ENCODE measurements at places on chromosomes 11 and 22.

DNA sequence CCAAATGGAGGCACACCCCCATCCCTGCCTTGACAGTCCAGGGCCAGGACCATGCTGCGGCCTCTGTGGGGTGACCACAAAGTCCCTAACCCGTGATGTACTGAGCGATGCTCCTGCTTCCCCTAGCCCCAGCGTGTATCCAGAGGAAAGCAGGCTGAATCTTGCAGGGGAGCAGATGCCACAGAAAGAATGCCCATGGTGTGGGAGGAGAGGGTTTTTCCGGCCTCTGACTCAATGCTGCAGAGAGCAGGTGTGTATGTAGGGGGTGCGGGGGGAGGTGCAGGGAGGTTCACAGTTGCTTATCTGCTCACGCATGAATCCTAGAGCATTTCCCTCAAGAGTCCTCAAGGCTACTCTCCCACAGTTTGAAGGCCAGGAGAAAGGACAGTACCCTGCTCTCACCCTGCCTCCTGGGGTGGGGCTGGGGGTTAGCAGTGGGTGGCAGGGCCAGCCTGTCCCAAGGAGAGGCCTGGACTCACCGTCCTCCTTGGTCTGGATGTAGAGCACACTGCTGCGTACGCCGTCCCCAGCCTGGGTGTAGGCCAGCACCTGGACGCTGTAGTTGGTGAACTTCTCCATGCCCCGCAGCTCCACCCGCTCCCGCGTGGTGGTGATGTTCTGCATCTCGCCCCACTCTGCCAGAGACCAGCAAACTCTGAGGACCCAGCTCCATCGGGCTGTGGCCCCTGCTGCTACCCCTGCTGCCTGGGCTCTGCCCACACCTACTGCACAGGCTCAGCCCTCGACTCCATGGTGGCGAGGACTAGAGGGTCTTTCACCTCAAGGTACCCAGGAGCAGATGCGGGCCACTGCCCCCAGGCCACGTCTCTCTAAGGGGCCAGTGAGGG is 130.8 kb downstream of the CEP164 start:
- DNase-seq: no peak

- DNase-seq: no peak
Observed at GRCh38 chr11:108137212-108137611, 15.8 kb downstream of the ACAT1 start.

- no peak for DNase-seq
Observed at GRCh38 chr11:121037016-121037415, 13.1 kb downstream of the TBCEL start.

- DNase-seq: no peak
Observed at GRCh38 chr11:29527391-29527936, 489.4 kb downstream of the KCNA4 start.

GRCh38 chr22:30436196-30436595 is 10.6 kb downstream of the MTFP1 start:
- no peak for DNase-seq

- DNase-seq: peak; percentile 35
Observed at GRCh38 chr11:64765291-64765850, 5.6 kb upstream of the PYGM start.

DNA sequence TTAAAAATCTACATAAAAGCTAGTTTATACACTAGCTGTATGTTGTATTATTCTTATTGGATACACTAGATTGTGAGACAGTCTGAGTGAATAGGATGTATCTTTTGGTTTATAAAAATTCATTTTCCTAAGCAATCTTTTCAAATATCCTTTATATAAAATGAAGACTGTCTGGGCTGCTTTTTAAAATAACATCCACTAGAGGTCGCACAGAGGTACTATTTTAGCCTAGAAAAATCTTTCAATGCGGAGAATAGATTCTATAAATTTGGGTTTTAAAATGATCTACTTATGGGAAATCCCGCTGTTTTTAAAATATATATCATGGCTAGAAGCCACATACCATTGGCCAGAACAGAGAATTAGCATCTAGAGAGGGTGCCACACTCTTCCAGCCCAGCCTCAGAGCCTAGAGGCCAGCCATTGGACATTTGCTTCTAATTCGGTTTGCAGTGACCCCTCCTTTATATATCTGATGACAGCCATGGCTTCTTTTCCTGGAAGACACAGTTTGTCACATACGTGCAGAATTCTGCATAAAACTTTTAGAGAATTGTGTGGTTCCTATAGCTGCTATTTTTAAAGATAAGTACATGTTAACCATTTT is 7.3 kb downstream of the C11orf97 start:
- DNase-seq: no peak

- peak; percentile 86 for DNase-seq
Observed at GRCh38 chr22:37079668-37080171, 28.2 kb downstream of the KCTD17 start.

GRCh38 chr11:70778883-70779282 is 380.6 kb downstream of the CTTN start:
- DNase-seq: no peak

DNA sequence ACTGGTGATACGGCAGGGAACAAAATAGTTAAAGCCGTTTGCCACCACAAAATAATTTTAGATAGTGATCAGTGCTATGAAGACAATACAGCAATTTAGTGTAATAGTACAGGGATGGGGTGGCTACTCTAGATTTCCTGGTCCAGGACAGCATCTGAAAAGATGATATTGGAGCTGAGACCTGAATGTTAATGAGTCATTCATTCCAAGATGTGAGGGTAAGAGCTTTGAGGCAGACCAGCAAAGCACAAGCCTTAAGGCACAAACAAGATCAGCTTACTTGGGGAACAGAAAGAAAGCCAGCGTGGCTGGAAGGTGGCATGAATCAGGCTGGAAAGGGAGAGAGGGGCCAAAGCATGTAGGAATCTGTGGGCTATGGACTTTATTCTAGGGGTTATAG is 132.3 kb downstream of the TRIM44 start:
- DNase-seq: no peak

DNA sequence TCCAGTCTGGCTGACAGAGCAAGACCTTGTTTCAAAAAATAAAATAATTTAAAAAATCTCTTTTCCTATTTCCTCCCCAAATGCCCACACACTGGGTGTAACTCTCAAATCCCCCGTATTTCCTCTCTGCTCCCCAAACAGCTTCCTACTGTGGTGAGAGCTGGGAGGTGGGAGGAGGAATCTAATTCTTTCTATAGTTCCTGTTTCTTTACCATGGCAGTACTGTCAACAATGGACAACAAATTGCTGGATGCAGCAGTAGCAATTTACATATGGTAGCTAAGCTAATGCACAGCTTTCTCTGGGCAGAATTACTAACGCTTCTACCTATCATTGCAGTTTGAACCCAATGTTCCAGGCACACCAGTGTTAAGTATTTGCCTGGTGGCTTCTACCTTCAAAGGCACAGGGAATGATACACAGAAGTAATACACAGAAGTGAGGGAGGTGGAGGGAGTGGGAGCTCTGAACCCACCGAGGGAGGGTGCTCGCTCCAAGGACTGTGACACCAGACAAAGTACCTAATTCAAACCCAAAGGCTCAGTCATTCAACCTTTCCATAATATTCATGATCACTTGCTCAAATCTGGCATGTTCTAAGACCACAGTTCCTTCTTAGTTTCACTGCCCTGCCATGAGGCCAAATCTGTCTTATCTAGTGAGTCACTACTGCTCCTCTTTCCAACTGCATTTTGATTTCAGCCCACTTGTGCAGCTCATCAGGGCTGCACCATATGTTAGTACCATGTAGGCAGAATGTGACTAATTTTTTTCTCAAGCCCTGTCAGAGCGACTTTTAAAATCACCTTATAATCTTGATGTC is 37.9 kb downstream of the CELF1 start:
- peak; percentile 54 for DNase-seq

DNA sequence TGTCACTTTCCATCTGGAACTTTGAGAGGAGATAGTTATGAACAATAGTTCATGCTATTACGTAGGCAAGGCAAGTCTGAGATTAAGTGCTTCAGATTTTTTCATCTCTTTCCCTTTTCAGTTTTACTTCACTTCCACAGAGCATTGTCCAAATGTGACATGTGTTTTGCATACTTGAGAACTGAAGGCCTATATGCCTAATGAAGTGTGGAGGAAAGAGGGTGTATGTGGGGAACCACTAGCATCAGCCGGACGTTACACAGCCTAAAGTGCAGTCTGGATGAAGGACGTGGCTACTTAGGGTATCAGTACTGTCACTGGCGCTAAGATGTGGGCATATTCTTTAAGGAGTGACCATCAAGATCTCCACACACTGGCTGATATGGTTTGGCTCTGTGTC is 26.2 kb downstream of the FANCF start:
- no peak for DNase-seq

DNA sequence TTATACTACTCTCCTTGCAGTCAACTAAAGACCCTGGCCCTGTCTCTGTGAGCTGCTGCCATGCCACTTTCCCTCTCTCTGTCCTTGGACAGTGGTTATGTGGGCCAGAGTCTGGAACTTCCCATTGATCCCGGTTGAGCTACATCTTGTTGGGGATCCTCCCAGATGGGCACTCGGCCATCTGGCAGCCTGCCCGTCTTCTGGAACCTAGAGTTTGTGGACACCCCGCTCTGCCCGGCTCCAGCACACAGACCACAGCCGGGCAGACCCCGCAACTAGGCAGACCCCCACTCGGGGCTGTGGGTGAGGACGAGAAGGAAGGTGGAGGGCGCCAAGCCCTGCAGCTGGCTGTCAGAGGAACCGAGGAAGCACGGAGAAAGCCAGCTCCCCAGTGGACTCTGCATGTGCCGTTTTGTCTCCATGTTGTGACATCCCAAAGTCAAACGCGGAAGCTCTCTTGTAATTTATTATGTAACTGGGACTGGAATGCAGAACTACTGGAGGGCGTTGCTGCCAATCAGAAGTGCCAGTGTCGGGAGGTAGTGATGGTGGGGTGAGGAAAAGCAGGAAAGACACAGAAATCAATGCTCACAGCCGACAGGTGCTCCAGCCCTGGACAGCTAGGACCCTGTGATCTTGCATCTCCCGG is 207.7 kb downstream of the CEP164 start:
- no peak for DNase-seq

All from activated T-cell treated with anti-CD3 and anti-CD28 coated beads, Interleukin-2, amount 50 U/mL, for 24 hours (primary cell).